Activated naive CD8-positive, alpha-beta T cell treated with anti-CD3 and anti-CD28 coated beads, Interleukin-2, amount 10 ng/mL, durations not matched to agents 7 days and 5 days (primary cell): ENCODE measurements at places on chromosomes 5 and 9. TPM values are rescaled to one million over a fixed set of nuclear protein-coding genes. Genes with fewer than 3 reads are reported as not detected.

The SLC36A2 gene
- total RNA-seq, result not detected

The CEP120 gene
- total RNA-seq, result 41.7 TPM

The MYORG gene
- 4.7 TPM for total RNA-seq

The SYK gene
- total RNA-seq, result 0.69 TPM

The RNF180 gene
- not detected for total RNA-seq

The AGGF1 gene
- 28.6 TPM for total RNA-seq

The FER gene
- total RNA-seq, result 13.5 TPM

The NUTM2G gene
- total RNA-seq, result not detected

- no peak for DNase-seq
Observed at GRCh38 chr5:55533521-55534435, 986 bp downstream of the PLPP1 start.

- no peak for DNase-seq
Observed at GRCh38 chr9:135737840-135738521, 36.0 kb downstream of the KCNT1 start.

DNA sequence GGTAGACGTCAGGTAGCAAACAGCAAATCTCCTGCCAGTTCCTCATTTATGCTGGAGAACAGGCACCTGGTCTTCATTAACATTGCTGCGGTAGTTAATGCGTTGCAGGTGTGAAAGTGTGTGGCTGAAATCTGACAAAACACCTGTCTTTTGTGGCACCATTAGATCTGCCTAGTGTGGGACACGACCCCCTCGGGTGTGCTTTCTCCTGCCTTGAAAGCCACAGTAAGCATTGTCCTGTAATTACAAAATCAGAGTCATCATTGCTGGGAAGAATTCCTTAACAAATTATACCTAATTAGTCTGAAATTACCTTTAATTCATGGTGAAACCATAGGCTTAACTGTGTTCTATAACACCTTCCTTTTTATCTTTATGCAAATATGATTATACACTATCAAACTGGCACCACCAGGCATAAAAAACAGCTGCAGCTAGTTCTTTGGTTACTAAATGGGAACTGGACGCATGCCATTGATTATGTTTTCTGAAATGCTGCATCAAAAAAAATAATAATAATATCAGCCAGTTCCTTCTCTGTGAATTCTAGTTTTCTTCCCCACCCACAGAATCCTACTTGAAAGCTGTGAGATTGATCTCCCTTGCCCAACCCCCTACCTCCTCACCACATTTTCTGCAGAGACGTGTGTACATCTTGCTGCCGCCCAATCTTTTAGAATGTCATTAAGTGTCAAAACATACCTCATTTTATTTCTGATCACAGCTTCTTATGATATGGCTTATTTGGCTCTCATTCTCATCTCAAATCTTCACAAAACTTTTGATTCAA, 374.0 kb downstream of the NFIB start:
- DNase-seq, result no peak

DNA sequence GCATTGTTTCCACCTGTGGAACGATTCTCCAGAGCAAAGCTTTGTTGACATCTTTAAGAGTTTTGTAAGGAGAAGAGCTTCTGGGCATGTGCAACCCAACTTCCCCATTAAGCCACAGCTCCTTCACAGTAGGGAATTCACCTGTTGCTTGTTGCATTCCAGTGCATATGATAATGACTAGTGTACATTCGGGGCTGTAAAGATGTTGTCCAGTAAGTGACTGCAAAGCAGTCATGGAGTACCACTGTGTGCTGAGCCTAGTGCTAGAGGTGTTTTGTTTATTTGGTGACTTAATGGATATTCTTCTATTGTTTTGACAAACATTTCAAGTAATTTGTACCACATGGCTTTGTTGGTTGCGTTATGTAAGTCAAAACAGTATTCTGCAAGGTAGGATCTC, 12.8 kb downstream of the UGCG start:
- DNase-seq, result no peak

DNA sequence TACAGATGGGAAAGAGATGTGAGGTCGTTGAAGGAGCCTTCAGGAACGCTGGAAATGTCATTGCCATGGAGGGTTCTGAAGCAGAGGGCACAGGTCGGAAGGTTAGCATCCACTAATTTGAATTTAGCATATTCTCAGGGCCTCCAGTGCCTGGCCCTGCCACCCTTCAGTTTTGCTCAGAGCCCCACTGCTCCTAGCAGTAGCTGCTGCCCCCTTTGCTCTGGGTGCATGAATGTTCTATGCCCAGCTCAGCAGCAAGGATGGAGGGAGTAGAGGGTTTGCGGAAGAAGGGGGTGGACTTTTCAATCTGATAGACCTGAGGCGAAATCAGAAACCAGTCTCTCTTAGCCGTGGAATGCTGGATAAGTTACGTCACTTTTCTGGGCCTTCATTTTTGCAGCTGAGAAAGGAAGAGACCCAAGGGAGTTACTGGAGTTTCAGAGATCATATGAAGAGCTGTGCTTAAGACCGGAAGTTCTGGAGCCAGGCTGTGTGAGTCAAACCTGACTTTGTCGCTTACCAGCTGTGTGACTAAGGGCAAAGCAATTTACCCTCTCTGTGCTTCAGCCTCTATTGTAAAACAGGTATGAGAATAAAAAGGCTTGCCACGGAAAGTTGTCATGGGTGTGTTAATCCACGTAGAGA, 133.2 kb upstream of the PANK3 start:
- DNase-seq, result no peak

DNA sequence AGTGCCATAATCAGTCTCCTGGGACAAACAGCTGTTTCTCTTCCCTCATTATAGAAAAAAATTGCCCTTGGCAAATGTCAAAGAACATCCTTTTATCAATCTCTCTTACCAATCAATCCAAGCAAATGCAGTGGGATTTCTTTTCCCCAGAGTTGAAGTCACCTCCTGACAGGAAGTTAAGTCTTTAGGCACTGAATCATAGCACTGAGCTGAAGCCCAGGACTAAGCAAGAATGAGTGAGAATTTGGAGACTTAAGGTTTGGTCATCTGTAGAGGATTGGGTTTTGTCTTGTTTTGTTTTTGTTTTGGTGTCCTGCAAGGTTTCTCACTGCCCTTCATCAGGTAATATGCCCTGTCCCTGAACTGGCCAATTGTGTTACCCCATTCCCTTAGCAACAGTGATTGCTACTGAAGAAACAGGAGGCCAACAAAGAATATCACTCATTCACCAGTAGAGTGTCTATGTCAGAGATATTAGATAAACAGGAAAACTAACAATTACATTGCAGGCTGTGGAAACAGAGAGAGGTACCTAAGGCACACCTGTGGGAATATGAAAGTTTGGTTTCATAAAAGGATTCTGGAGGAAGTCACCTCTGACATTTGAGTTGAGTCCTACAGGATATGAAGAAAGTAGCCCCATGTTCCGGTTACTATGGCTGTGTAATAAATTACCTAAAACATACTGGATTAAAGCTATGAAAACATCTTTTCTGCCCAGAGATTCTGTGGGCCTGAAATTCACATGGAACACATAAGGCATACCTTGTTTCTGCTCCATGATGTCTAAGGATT, 4.5 kb upstream of the FXN start:
- DNase-seq, result no peak

DNA sequence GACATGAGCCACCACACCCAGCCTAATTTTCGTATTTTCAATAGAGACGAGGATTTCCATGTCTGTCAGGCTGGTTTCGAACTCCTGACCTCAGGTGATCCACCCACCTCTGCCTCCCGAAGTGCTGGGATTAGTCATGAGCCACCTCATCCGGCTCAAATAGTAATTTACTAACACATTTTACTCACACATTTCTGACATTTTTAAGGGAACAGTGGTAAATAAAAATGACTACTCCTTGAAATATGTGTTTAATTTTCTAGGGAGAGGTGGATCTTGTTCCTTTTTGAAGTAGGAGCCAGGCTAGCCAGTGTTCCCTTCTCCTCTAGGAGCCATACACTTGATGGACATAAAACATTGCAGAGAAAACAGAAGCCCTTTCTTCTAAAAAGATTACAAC, 55.2 kb upstream of the ERBIN start:
- no peak for DNase-seq

GRCh38 chr9:4371108-4371507, 71.2 kb upstream of the GLIS3 start:
- DNase-seq, result no peak

DNA sequence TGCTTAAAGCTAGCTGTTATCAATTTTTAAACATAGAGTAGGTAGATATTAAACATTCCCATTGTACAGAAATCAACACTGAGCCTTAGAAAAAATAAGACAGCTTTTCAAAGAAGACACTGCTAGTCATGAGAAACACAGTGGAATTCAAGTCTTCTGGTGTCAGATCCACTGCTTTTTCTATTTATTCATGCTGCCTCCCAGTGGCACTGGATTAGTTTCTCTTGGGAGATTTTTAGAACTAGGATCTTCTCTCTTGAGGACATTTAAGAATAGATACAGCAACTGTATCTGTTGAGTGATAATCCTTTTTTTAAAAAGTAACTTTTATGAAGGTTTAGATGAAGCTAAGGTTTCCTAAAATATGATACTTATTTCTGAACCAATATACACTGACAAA, 1635.4 kb upstream of the C9orf72 start:
- DNase-seq, result no peak

DNA sequence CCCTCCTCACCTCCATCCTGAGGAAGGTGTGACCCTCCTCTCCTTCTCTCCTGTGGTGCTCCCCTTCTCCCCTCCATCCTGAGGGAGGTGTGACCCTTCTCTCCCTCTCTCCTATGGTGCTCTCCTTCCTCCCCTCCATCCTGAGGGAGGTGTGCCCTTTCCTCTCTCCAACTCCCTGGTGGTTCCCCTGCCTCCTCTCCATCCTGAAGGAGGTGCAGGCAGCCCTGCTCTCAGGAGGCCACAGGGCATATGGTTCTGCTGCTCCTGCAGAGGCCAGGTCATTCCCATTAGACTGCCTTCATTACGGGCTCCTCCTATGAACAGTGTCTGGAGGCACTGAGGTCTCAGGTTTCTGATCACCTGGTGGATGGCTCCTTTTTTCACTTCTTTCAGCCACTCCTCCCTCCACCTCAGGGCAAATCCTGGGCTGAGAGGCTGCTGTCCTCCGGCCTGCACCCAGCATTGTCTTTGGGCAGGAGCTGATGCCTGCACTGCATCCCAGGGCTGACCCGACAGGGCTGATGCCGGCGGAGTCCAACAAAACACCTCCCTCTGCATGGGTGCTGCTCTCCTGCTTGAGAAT, 197.1 kb downstream of the MED10 start:
- DNase-seq, result no peak

DNA sequence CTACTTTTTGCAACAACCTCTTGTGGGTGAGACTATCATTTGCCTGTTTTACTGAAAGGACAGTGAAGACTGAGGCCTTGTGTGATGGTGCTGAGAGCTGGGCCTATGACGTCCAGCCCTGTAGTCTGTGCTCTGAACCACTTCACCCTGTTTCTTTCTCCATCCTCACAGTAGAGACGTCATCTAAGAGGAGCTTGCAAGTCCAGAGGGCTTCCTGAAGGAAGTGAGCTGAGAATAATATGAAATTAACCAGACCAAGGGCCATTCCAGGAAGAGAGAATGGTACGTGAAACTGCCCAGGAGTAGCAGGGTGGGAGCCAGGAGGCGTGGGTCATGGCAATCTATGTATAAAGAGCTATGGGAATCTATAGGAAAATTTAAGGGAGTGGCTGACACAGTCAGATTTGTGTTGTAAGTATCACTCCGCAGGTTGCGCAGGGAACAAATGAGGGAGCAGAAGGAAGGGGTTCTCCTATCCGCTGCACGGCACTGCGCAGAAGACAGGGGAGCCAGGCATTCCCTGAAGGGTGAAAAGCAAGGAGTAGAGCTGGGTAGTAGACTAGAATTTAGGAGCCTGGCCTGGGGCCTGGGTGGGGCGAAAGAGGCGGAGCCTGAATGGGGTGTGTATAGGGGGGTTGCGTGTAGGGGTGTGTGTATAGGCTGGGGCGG, 596 bp upstream of the FGFR4 start:
- DNase-seq, result no peak

DNA sequence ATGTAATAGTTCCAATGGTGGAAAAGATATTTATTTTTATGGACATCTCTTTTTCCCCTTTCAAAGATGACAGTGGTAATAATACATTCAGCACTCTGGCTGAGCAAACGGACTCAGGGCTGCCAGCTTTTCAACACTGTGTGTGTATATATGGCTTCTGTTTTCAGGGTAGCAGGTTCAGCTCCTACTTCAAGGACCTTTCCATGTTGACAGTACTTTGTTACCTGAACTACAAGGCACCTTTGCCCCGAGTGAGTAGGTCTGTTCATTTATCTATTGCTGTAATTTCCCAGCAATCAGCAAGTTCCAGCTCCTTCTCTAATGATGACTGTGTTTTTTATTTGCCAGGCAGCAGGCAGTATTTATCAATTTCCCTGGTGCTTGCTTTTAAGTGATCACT, 387.4 kb upstream of the KIF2A start:
- DNase-seq, result no peak

DNA sequence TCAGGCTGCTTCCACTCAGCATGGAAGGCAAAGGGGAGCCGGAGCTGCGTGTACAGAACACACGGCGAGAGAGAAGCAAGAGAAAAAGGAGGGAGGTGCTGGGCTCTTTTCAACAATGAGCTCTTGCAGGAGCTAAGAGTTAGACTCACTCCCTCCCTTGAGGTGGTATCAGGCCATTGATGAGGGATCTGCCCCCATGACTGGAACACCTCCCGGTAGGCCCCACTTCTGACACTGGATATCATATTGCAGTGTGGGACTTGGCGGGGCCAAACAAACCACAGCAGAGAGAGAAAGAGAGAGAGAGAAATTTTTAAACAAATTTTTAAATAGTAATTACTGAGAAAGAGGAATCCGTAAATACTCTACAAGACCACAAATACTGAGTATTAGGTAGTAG, 182.2 kb downstream of the TRIO start:
- no peak for DNase-seq
